ENCODE measurements at places on chromosomes 3 and 15.

GRCh38 chr3:108486941-108487340 is 23.5 kb downstream of the MYH15 start:
- DNase-seq, result no peak

DNA sequence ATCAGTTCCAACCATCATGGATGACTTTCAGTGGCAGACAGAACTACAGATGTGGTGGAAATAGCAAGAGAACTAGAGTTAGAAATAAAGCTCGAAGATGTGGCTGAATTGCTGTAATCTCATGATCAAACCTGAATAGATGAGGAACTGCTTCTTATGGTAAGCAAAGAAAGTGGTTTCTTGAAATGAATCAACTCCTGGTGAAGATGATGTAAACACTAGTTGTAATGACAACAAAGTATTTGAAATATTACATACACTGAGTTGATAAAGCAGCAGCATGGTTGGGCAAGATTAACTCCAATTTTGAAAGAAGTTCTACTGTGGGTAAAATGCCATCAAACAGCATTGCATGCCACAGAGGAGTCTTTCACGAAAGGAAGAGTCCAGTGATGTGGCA is 131.7 kb upstream of the FAM3D start:
- DNase-seq, result peak; percentile 52

GRCh38 chr3:42443292-42443691 is 32.9 kb upstream of the LYZL4 start:
- no peak for DNase-seq

- peak; percentile 85 for DNase-seq
Observed at GRCh38 chr3:87088993-87089841, 98.3 kb upstream of the VGLL3 start.

Measured in hematopoietic multipotent progenitor cell treated with erythropoietin and hydrocortisone succinate and interleukin-3 and kit ligand, for 6 days (in vitro differentiated cells).